ENCODE measurements at places on chromosomes 2 and 18.

DNA sequence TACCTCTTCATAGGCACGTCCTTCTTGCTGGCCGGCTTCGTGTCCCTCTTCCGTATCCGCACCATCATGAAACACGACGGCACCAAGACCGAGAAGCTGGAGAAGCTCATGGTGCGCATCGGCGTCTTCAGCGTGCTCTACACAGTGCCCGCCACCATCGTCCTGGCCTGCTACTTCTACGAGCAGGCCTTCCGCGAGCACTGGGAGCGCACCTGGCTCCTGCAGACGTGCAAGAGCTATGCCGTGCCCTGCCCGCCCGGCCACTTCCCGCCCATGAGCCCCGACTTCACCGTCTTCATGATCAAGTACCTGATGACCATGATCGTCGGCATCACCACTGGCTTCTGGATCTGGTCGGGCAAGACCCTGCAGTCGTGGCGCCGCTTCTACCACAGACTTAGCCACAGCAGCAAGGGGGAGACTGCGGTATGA, 2.3 kb downstream of the FZD7 start:
- no peak for DNase-seq

DNA sequence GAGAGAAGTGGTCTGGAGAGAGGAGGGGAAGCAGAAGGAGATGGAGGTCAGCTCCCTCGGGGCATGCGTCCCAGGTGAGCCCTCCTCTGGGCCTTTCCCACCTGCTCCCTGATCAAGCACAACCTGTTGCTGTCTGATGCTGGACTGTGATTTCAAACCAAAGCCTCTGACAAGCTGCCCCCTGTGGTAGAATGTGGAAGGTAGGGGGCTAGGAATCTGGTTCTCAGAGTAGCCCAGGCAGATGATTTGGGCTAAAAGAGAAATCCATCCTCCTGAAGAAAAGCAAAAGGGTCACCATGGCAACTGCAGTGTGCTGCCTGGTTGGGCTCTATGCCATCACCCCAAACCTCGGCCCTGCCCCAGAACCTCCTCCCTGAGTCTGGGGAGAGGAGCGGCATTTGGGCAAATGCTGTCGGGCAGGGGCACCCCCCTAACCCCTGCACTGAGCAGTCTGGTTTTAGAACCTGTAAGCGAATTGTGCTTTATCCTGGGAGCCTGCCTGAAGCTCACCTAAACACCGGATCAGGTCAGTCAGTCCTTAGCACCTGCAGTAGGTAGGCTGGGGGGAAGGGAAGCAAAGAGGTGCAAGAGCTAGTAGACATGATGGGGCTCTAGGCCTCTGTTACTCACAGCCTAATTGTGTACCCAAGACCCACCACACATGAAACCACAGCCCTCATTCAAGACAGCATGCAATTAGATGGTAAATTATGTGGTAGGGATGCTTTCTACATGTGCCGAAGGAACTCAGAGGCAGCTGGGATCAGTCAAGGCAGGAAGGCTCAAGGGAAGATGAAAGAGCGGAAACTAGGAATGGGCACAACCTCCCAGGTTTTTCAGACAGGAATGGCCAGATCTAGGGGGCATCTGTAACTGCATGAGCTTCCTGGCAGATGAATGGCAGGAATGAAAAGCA, 83.5 kb downstream of the DNMT3A start:
- DNase-seq, result no peak

DNA sequence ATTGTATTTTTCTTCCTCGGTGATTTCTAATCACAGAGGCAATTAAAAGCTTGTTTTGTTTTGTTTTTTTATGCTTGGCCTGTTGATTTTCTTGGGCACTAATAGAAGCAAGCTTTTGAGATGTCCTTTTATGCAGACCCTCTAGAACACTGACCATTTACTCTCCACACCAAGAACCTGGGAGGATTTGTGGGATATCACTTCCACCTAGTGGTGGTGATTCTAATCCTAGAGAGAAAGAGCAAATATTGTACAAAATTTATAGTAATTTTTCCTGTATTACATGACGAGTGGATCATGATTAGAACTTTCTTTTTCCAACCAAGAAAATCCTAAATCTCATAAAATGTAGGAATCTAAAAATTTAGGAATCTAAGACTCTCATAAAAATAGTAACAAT, 23.4 kb downstream of the NEMP2 start:
- no peak for DNase-seq

DNA sequence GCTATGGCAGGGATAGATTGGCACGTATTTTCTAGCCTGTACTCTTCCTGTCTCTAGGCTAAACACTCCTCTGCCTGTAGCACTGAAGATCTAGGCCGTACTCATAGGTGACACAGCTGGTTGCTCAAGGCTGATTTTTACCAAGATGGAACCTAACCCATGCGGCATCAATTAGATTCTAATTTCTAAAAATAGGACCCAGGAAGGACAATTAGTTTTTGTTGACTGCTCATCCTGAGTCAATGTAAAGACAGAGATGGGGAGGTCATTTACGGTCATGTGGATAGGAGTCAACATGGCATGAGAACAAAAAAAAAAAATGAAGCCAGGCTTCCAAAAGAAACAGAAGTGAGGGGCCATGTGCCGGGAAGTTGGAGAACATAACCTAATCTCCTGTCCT, 360.7 kb upstream of the ETAA1 start:
- no peak for DNase-seq

GRCh38 chr18:59231114-59231513, 11.2 kb downstream of the GRP start:
- DNase-seq, result no peak

DNA sequence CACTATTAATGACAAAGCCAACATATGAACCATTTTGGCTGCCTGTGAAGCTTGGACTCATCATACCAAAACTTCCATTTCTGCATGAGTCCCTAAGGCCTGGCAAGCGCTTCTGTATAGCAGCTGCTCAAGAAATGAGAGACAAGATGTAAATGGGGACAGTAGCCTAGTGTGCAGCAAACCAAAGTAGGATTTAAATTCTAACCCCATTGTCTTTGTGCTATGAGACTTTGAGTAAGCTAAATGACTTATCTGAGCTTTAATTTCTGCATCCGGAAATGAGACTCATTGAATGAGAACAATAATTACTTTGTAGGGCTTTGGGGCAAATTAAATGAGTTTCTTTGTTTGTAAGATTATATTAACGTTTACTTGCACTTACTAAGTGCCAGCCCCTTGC, 536.4 kb upstream of the CDH7 start:
- no peak for DNase-seq

DNA sequence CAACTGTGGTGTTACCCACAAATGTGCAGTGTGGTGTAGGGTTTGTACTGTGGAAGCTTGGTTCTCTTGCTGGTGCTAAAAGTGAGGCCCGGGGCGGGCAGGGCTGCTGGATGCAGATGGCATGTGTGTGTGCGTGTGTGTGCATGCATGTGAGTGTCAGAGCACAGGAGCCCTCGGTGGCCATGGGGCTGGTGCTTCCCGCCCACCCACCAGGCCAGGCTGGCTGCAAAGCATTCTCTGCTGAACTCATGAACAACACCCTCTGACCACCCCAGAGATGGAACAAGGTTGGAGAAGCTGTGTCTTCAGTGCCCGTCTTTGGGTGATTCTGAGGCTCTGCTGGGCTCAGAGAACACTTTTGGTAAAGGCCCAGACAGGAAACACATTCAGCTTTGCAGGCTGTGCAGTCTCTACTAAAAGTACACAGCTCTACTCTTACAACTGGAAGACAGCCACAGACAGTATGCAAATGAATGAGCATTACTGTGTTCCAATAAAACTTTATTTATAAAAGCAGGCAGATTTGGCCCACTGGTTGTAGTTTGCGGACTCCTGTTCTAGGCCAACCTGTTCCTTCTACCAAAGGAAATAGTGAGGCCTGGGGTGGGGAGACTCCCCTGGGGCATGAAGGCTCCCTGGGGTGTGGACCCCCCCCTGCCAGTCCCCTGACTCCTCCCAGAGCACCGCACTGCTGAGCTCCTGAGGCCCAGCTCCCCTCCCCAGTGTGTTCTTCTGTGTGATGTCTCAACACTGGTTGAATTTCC, 225.3 kb upstream of the HDAC4 start:
- no peak for DNase-seq

DNA sequence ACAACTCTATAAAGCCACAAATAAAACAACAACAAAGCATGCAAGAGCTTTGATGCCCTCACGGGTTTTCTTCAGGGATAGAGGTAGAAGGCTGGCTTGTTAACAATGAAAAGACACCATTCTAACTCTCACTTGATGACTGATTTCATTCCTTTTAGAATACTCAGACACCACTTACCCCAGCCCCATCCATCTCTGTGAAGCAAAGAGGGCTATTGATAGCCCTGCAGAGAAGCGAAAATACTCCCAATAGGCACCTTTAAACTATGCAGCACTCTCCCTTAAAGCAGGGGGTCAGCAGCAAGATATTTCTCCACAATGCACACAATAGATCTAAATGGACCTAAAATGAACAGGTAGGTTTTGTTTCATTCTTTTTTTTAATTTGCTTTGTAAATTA, 35.1 kb downstream of the ZNF385B start:
- DNase-seq, result no peak

- DNase-seq, result no peak
Measured at GRCh38 chr2:182615036-182615435, 101.0 kb upstream of the DNAJC10 start.

- DNase-seq, result no peak
Measured at GRCh38 chr2:162293122-162293786, 25.2 kb downstream of the IFIH1 start.

GRCh38 chr2:25421289-25421688, 79.6 kb upstream of the DNMT3A start:
- DNase-seq, result no peak

DNA sequence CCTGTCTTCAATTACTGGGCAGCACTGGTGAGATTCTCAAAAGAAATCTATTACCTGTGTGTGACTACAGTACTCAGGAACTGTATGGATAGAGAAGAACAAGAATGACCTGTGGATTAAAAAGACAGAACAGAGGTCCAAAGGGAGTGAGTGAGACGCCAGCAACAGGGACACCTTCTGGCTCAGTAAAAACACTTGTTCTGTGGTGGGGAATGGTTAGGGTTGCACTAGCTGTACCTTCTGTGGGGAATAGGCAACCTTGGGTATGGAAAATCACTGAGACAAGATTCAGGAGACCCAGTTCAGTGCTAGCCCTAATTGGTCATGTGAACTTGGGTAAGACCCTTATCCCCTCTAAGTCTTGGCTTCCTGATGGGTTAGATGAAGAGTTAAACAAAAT, 986.0 kb downstream of the TSN start:
- DNase-seq, result no peak

DNA sequence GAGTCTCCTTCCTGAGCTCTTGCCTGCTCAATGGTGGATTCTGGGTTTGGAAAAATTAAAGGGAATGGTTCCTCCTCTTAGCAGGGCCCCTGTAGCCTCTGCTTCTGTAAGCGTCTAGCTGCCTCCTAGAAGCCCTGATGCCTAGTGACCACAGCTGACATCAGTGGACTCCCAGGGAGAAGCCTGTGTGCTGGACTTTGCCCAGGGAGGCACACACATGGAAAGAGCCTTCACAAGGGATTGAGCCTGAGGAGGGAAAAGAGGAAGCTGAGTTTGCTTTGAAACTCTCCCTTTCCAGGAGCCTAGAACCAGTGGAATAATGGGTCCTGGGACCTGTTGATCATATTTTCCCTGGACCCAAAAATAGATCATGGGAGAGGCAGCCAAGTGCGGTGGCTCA, 1.4 kb upstream of the CFAP65 start:
- DNase-seq, result no peak

DNA sequence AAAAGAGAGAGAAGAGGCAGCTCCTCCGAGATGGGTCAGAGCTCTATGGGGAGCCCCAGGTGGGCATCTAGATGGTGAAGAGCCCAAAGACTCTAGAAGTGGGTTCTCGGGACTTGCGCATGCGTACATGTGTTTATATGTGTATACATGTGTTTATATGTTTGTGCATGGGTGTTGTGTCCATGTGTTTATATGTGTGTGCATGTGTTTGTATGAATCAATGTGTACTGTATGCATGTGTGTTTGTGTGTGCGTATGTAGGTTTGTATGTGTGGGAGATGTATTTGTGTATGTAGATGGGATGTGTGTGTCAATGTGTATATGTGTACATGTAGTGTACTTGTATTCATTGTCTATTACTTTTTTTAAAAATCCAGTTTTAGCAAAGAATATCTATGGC, 25.6 kb downstream of the DNPEP start:
- DNase-seq, result no peak

DNA sequence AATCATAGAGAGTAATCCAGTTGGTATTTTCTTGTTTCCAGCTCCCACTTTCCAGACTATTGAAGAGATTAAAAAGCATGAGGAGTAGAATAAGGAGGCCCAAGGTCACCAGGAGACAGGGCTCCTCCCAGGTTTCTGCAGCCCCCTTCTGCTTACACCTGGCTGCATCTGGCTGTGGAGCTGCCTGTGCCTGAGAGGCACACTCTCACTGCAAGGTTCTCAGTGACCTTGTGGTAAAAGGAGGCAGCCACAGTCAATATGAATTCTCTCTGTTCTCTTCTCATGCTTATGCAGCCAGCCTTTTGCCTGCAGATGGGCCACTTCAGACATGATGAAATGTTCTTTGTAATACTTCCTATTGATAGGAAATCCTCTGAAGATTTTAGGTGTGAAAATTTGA, 233.7 kb downstream of the MYO3B start:
- no peak for DNase-seq

DNA sequence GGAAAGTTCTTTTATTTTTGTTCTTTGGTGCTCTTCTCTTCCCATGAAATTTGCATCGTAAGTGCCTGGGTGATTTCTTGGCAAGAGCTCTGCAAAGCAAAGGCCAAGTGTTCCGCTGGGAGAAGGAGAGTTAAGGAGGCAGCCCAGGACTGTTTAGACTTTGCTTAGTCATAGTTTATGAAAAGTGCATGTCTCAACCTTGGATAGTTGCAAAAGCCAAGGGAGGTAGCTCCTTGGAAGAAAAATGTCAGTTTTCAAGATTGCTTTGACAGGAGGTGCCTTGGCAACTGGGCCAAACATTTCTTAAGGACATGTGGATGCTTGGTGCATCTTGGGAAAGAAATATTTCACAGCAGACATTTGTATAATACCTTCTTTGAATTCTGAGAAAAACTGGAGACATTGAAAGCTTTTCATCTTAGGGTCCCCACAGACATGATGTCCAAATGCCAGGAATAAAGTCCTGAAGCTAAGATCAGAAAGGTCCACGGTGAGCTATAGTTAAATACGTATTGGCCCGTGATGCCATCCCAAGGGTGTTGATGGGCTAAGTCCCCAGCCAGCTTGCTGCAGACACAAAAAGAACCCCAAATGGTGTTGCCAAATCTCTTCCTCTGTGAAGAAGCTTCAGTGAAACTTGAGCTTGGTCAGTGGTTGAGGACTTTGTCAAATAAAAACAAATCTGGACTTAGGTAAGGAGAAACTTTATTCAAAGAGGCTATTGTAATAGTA, 96.3 kb upstream of the THUMPD2 start:
- no peak for DNase-seq

DNA sequence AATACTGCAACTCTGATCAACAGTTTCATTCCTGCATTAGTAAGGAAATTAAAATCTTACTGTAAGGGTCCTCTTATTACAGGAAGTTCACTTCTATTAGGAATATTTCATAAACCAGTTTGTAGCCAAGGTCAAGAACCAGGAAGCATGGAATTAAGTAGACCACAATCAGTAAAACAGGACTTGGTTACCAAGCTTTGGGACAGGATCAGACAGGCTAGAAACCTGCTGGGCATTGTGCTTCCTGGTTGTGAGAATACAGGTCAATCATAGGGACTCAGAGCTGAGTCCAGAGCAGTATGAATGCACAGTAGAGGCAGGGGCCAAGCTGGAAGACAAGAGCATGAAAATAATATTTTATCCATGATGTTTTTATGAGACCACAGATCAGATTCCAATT, 248.0 kb downstream of the IKZF2 start:
- DNase-seq, result no peak

- DNase-seq, result no peak
Measured at GRCh38 chr2:17740203-17740602, 13.4 kb downstream of the SMC6 start.
